Cardiac muscle cell (in vitro differentiated cells and primary cell): ENCODE measurements at places on chromosomes 2 and 18. TPM values are rescaled to one million over a fixed set of nuclear protein-coding genes. Genes with fewer than 3 reads are reported as not detected.
A peak's percentile ranks its signal among the peaks of the same experiment; 100 is the strongest.

GRCh38 chr18:25244924-25245698 lies 106.9 kb downstream of the ZNF521 start:
- DNase-seq = no peak

FHOD3 gene
- polyA plus RNA-seq = 127 and 129 TPM in 2 replicates

DNA sequence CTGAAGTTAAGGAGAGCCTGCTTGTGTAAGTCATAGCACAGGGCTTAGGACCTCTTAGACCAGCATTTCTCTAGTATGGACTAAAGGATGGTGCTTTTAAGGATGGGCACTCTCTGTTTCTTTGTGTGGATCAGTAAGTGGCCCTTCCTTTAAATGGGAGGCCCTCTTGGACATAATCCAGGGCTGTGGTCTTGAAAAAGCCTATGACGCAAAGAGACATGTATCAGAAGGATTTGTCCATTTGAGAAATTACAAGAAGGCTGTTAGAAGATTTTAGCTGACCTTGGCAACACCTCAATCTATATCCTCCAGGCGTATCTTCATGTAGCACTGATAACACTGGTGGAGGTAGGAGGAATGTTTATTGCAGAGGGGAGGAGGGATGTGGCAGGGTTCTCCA lies 79.2 kb downstream of the PRPF40A start:
- DNase-seq = no peak

DNA sequence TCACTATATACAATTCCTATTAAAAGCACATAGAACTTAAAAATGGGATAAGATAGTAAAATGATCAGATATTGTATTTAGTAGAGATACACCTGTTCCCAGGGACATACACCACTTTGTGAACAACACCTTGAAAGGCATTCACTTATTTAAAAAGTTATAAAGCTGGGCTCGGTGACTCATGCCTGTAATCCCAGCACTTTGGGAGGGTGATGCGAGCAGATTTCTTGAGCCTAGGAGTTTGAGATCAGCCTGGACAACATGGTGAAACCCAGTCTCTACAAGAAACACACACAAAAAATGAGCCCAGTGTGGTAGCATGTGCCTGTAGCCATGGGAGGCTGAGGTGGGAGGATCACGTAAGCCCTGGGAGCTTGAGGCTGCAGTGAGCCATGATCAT lies 90.9 kb downstream of the RAPGEF4 start:
- no peak for DNase-seq

DNA sequence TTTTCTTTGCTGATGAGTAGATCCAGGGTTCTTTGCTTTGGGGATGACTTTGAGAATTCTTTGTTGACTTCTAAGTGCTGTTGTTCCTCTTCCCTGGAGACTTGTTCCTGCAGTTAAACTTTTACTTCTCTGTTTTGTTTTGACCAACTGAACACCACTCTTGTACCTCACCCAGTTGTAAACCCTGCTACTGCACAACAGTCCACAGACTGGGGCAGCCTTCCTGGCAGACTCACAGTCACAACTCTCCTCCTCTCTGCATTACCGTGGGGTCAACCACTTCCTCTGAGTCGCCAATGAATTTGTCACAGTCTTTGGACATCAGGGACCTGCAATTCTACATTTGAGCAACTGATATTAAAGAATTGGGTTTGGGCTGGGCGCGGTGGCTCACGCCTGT lies 3.8 kb upstream of the SLC8A1 start:
- no peak for DNase-seq

- no peak for DNase-seq
These were observed 729.1 kb downstream of the BCL11A start for GRCh38 chr2:59824314-59824713.

DNA sequence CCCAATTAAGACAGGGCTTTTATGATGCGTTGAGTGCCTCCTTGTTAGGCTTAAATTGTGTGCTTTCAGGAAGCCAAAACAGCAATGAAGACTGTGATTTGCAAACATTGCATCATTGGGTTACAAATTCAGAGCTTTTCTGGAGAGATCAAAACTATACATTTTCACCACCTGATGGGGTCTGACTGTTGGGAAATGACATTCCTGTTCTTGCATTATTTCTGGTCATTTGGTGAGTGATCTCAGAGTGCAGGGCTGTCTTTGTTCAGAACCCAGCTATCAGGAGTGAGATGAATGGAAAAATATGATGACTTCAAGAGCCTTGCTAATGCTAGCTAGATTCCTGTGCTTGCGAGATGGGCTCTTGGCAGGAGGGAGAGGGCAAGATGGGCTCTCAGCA lies 39.1 kb downstream of the SH3RF3 start:
- DNase-seq = peak; percentile 44

- DNase-seq = no peak
These were observed 148.3 kb downstream of the KLHL29 start for GRCh38 chr2:23533338-23533695.

TMEFF2 gene
- 0.31 and 1.3 TPM in 2 replicates for polyA plus RNA-seq

ZNF804A gene
- 0.12 TPM in 1 of 2 replicates, not detected in the other for polyA plus RNA-seq

FAM228A gene
- polyA plus RNA-seq = 0.61 and 0.82 TPM in 2 replicates

CROCC2 gene
- not detected in 2 replicates for polyA plus RNA-seq

- no peak for DNase-seq
These were observed 79.4 kb upstream of the ALKAL2 start for GRCh38 chr2:367246-367645.

- no peak for DNase-seq
These were observed 1709.1 kb upstream of the LRRTM1 start for GRCh38 chr2:82013641-82014040.

- DNase-seq = no peak
These were observed 44.7 kb downstream of the CAVIN2 start for GRCh38 chr2:191802180-191802579.

- DNase-seq = no peak
These were observed 259.0 kb downstream of the AFF3 start for GRCh38 chr2:99883358-99883757.

GRCh38 chr2:8983571-8983970 lies 19.9 kb downstream of the MBOAT2 start:
- DNase-seq = no peak

SFTPB gene
- not detected in 2 replicates for polyA plus RNA-seq

DNA sequence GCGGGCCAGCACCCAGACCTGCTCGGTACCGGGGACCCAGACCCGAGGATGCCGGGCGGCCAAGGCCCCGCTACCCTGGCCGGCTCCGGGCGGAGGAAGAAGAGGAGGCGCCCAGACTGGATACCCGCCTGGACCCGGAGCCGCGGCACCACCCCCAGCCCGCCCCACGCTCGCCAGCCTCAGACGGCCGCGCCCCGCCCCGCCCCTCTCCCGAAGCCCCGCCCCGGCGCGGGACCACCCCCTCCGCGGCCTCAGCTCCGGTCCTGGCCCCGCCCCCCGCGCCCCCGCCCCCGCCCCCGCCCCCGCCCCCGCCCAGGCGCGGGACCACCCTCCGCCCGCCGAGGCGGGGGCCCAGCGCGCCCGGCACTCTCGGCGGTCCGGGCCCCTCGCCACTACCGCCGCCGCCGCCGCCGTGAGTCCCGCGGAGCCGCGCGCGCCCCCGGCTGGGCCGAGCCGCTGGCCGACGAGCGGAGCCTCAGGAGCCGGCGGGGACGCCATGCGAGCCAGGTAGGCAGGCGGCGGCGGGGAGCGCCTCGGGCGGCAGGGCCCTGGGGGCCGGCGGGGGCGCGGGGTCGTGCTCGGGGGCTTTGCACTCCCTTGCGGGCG lies at the start of gene SH3BP4:
Gene SH3BP4 (plus strand): TSS at position 354 of the 606 bp plus-strand sequence. CDS start 82,986 bp downstream, outside the sequence.
- DNase-seq = peak; percentile 91

GRCh38 chr2:127479219-127479825 lies 47.0 kb downstream of the IWS1 start:
- peak; percentile 78 for DNase-seq

DNA sequence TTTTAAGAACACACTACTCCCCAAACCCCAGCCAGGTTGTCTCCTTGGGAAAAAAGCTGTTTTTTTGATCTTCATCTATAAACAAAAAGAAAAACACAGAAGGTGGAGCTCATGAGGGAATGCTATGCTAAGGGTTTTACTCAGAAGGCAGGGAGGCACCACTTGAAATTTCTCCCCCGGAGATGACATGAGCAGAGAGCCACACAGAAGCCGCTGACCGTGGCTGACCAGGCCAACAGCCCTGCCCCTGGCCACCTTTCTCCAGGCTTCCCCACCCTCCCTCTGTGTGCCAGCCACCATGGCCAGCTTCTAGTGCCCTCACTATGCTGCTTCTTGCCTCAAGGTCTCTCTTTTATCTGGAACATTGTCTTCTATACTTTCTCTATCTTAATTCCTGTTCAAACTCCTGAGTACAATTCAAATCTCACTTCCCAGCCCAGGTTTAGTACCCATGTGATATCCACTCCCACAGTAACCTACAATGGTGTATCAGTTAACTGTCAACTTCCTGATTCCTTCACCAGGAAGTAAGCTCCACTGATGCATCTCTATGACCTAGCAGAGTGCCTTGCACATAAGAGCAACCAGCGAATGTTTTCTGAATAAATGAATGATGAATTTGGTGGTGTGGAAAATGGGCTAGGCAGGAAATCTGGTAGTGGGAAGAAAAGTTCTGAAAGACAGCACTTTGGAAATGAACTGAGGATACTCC lies 15.3 kb downstream of the LAPTM4A start:
- DNase-seq = no peak

DNA sequence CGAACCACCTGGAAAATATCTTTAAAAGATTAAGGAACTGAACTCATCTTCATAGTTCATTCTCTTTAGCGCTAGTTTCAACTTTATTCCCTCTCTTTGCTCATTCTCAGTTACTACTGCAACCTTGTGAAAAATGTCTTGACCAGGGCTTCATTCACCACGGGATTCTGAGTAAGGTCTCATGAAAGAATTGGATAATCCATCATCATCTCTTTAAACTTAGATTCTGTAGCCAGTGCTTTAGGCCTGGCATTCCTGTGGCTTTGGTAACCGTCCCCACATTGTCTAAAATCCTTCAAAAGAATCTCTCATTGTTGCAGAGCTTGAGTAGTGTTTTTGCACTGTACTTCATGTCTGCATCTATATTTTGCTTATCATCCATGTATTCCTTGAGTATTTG lies 229.5 kb downstream of the ETAA1 start:
- DNase-seq = no peak

DNA sequence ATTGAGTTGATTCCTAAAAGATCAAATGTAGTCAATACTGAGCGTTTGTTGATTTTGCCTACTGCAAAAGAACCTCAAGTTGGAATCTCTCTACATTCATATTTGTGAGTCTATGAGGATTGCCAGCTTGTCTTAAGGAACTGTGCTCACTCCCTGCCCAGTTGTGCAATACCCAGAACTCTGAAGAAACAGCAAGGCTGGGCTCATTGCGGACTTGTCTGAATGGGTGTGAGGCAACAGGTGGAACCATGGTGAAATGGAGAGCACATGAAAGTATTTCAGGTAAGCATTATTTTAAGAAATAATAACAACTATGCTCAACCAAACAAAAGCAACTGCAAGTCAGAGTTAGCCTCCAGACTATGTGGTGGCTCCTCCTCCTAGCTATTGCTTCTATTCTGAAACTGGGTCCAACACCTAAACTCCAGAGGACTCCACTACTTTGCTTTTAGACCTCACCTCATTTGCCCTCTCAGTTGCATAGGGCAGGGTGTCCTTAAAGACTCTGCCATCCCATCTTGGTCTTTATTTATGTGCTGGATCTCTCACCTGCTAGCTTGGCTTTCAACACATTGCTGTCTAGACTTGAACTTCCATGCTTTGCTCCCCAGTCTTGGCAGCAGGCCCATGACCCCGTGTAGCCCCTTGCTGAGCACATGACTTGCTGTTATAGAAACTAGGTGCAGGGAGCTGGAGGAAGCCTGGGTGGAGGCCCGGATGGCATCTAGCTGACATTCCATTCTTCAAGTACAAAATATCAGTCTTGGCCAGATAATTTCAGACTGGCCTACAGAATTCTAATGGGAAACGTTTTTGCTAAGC lies 94.8 kb upstream of the ARL5A start:
- peak; percentile 27 for DNase-seq

- no peak for DNase-seq
These were observed 684.0 kb upstream of the ZEB2 start for GRCh38 chr2:145203891-145204290.

RRM2 gene
- 43.7 and 61.3 TPM in 2 replicates for polyA plus RNA-seq

DNA sequence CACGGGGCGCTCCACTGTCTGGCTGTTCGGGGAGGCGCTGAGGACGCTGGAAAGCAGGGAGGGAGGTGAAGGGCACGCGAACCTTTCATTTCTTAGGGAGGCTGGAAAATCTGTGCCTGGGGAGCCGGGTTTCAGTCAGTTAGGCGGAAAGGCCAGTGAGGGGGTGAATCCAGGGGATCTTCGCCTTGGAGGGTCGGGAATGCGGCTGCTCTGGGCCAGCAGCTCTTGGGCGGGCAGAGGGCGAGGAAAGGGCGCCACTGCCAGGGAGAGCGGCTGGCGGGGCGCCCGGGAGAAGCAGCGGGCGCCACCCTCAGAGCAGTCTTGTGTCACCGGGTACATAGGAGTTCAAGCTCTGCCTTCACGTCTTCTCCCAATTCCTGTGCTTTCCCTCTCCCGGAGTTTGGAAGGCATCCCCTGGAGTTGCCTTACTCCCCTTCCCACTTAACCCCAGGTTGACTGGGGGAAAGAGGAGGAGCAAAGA lies 1.4 kb downstream of the CCDC85A start:
- DNase-seq = peak; percentile 33

DNA sequence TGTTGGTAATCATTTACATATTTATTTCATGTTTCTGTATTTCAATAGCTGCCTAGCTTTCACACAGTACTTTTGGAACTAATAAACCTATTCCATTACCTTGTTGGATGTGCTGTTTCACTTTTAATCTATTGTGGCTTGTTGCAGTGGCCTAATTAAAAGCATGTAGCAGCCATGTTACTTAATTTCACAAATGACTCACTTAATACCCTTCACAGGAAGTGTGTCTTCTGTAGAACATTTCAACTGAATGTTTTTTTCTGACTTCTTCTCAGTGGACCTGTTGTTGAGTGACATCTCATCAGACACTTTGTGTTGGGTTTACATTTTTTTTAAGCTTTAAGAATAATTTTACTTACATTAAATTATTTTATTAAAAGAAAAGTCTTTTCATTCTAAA lies 260.5 kb upstream of the THUMPD2 start:
- DNase-seq = no peak

DNA sequence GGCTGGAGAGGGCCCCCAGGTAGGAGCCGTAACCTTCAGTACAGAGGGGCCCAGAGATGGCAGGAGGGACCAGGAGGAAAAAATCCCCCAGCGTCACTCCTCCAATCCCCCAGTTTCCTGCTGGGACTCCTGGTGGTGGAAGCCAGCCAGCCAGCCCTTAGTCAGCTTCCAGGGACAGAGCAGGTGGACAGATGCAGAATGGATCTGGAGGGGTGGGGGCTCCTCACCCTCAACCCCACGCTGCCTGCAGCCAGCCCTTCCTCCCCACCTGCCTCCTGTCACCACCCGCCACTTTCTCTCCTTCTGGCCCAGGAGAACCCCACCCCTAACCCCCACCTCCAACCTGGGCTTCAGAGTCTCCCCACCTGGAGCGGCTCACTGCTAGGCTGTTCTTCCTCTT lies 21.1 kb downstream of the EMX1 start:
- DNase-seq = no peak

- DNase-seq = no peak
These were observed 46.9 kb downstream of the MAP4K3 start for GRCh38 chr2:39390216-39390615.

DNA sequence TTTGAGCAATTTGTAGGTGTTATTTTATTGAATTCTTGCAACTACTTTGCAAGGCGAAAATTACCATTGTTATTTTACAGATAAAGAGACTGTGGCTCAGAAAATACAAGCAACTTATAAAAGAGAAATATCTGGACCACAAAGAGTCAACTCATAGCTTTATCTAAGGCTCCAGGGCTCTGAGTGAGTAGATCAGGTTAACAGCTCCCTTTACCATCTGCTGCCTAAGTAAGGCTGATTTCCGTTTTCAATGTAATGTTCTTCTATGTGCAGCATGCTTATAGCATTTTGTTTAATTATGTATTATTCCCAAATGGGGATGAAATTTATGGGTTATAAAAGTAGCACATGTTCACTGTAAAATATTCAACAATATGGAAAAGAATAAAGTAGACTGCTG lies 299.1 kb upstream of the TNP1 start:
- no peak for DNase-seq

NDC80 gene
- 8.4 and 40.1 TPM in 2 replicates for polyA plus RNA-seq
